ENCODE measurements at places on chromosomes 12 and 14. TPM values are rescaled to one million over a fixed set of nuclear protein-coding genes. Genes with fewer than 3 reads are reported as not detected.

VWF gene
- 531 TPM for total RNA-seq

KRT73 gene
- total RNA-seq = not detected

SLC5A8 gene
- total RNA-seq = not detected

SYNDIG1L gene
- not detected for total RNA-seq

TMEM121 gene
- total RNA-seq = 10.3 TPM

PRB2 gene
- total RNA-seq = not detected

GLT1D1 gene
- not detected for total RNA-seq

PRH2 gene
- not detected for total RNA-seq

CD163 gene
- total RNA-seq = not detected

GPR137C gene
- total RNA-seq = 0.65 TPM

MLXIP gene
- total RNA-seq = 10.7 TPM

NOC4L gene
- 16.1 TPM for total RNA-seq

Data from epithelial cell of umbilical artery (primary cell).